ENCODE measurements at places on chromosomes 6 and 20. TPM values are rescaled to one million over a fixed set of nuclear protein-coding genes. Genes with fewer than 3 reads are reported as not detected.

Gene HLA-DPB1
- 77.1 TPM for total RNA-seq

Gene TNFRSF6B
- total RNA-seq: not detected

Gene C6orf15
- not detected for total RNA-seq

Gene PDYN
- not detected for total RNA-seq

Gene SPATS1
- not detected for total RNA-seq

Gene OR12D3
- total RNA-seq: not detected

- no peak for DNase-seq
Measured at GRCh38 chr20:40582531-40582930, 106.5 kb downstream of the MAFB start.

GRCh38 chr6:5937936-5938706 lies 68.6 kb downstream of the NRN1 start:
- no peak for DNase-seq

- DNase-seq: no peak
Measured at GRCh38 chr6:14849185-14849584, 396.7 kb upstream of the JARID2 start.

GRCh38 chr6:1604158-1605003 lies 5.3 kb upstream of the FOXC1 start:
- peak; percentile 83 for DNase-seq

DNA sequence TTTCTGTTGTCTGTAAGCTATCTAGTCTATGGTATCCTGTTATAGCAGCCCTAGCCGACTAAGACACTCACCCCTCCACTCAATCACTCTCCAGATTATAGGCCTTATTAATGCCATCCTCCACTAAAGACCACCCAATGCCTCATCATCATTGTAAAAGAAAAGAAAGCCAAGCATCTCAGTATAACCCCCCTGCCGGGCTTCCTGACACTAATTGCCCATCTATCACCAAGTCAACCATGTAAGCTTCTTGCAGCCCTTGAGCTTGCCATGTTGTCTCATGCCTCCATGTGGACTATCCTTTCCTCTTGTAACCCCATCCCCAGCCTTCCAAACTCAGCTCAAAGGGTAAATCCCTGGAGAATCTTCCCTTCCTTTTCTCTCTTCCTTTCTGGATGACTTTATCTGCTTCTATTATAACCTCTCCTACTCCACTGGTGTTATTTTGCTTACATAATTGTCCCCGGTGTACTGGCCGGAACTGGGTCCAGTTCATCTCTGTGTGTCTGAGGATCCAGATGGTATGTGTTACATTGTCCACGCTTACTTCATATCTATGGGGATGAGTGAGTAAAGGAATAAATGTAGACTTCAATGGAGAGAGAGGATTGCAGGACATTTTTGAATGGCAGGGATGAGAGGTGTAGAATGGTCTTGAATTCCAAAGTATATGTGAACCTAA lies 202.9 kb upstream of the SOX4 start:
- no peak for DNase-seq

DNA sequence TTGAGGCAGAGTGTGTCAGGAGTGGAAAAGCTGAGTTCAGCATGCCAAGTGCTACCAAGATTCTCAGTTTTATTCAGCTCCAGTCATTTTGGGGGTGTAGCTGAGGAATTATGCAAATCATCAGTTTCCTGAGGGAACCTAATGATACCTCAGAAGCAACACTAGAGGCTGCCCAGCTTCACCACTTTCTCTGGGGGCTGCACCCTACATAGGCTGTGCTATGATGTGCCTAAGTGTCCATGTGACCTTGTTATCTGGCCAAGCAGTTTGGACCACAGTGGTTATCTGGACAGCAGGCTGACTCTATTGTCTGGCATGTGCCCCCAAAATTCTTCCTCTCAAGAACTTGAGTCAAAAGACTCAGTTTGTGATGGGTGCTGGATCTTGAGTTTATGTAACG lies 374.6 kb upstream of the SYNCRIP start:
- no peak for DNase-seq

- DNase-seq: no peak
Measured at GRCh38 chr6:159067334-159067733, 22.5 kb upstream of the TAGAP start.
